ENCODE measurements at places on chromosomes 6 and 20.

DNA sequence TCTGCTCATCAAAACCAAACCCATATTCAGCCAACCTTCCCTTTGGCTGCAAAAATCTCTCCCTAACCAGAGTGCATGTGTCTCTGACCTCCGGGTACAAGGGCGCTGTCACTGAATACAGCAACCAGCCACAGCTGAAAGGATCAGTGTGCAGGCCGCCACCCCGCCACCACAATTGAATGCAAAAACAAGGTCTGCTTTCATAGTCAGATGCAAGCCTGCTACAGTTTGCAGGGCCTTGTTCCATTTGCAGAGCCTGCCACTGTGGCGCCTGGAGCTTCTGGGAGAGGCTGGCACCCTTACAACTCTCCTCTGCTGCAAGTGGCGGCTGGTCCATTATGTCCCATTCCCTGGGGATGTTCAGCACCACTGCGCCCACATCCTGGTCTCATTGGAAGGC, 23.5 kb downstream of the MDGA1 start:
- DNase-seq = no peak

DNA sequence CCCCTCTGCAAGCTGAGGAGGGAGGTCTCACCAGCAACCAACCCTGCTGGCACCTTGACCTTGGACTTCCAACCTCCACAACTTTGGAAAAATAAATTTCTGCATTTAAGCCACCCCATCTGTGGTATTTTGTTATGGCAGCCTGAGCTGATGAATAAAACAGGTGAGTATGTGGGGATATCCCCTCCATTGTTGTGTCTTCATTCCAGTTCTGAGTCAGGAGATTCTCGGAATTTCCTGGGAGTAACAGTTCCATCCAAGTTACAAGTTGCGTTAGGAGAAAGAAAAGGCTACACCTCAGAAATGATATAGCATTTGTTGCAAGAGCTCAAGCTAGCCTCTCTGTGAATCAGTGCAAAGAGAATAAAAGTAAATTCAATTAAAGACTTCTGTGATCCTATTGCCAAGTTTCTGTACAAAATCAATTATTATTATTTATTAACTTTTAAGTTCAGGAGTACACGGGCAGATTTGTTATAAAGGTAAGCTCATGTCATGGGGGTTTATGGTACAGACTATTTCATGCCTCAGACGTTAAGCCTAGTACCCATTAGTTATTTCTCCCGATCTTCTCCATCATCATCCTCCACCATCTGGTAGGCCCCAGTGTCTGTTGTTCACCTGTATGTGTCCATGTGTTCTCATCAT, 153.0 kb downstream of the NKAIN2 start:
- no peak for DNase-seq

DNA sequence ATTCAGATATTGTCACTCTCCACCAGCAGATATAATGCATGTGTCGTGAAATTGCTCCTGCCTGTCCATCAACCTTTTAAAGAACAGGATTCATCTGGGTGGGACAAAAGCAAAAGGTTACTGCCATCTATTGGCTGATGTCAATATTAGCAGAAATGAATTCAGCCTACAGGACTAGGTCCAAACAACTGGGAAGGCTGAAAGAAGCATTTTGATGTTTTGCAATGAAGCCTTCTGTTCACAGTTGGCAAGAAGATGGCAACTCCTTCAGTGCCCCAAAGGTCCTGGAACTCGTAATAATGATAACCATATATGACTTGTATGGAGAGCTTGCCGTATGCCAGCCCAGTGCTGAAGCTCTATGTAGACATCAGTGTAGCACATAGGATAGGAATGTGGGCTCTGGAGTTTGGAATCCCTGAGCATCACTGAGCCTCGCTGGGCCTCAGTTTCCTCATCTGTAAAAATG, 7.5 kb downstream of the BCAS1 start:
- DNase-seq = no peak

- DNase-seq = no peak
Observed at GRCh38 chr6:150018846-150019580, 6.3 kb downstream of the RAET1L start.

DNA sequence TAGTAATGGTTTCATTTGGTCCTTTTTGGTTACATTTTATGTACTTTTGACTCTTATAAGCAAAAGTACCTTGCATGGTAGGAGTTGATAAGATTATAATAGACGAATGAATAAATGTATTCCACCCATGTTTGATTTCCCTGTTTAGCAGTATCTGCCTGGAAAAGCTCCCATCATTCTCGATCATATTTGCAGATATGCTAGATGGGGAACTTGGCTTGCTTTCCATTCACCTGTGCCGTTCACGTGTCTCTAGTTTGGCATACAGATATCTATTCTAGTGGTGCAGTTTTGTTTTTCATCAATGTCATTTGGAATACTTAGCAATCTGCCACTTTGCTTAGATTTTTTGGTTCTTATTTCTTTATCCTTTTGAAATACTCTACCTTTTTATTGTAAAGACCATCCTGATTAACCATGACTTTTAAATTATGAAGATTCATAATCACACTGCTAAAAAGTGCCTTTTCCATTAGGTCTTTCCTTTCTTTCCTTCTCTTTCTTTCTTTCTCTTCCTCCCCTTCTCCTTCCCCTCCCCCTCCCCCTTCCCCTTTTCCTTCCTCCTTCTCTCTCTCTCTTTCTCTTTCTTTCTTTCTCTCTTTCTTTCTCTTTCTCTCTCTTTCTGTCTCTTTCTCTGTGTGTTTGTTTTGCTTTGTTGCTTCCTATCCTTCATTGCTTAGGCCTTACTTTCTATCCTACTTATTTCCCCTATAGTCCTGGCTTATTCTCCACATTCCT, 40.4 kb downstream of the ANKS1A start:
- DNase-seq = no peak

DNA sequence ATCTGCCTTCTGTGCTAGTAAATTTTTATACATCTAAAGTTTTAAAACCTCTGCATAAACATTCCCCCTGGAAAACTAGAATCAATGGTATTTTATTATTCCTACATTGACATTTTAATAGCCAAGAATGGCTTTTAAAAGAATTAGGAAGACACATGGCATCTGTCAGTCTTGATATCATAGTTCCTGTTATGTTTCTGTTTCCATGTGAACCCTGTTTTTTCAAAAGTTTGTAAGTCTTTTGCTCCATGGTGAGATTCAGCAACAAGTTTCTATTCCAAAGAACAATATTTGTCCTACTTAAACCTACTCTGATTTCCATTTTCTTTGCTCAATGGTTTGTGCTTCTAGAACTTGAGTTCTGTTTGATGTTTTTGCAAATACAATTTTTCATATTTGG, 95.2 kb downstream of the PLEKHG1 start:
- no peak for DNase-seq

DNA sequence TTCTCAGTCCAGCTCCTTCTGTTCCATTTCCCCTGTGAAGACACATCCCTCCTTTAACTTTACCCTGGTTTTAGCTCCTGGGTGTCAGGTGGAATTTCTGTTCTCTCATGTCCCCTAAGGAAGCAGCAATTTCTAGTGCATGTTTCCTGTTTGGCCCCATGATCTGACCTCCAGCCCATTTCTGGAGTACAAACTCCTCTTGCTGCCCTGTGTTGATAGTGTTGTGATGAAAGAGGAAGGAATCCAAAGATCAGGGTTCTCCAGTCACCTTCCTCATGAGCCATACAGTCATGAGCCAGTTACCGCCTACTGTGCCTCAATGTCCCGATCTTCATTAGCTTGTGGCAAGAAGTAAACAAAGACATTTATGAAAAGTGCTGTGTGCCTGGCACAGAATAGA, 97.4 kb downstream of the PHACTR1 start:
- no peak for DNase-seq

DNA sequence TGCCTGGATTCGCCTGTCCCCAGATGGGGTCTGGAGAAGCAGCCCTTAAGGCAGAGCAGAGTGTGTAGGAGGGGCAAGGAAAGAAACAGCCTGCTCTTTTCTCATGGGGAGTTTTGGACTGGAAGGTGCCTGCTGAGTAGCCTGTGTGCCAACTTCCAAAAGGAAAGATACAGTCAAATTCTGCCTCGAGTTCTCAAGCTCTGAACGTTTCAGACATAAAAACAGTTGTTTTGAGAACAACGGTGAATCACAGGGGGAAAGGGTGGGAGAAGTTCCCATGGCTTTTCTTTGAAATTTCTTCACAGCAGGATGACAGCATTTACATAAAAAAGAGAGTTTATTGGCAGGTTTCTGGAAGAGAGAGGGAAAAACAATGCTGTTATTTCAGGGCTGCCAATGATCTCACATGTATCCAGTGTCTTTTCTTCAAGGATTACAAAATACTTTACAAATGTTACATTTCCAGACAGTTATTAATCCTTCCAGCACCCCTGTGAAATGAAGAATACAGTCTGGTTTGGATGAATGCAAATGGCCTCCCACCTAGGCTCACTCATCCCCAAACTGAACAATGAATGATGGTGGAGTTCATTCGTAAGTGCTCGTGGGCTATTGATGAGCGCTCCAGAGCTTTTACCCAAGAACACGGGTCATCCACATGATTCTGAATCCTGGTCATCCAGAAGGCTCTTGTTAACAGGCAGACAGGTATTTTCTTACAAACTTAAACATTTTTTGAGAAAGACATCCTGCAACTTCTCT, 33.8 kb upstream of the ECI2 start:
- DNase-seq = no peak

DNA sequence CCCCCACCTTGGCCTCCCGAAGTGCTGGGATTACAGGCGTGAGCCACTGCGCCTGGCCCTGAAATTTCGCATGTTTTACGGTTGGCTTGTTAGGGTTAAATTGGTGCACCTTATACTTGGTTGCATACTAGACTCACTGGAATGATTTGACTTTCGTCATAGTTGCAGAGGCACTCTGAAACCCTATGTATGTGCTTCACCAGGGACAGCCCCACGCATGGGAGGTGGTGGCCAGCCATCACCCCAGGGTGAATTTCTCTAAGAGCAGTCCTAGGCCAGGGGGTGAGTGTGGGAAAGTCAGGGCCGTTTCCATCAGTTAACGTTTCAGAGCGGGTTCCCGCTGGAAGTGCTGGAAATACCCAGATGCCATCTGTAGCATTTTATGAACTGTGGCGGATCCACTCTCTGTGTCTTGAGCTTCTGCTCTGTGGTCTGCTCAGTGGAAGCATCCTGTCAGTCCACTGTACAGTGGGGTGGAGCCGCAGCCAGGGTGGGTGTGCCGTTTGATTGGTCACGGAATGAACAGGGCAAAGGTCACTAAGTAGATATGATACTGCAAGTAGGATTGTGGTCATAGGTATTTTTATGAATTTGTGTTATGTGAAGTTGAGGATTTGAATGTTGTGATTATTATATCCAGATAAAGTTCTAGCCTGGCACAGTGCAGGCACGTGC, 13.2 kb downstream of the DNAJC5 start:
- no peak for DNase-seq

DNA sequence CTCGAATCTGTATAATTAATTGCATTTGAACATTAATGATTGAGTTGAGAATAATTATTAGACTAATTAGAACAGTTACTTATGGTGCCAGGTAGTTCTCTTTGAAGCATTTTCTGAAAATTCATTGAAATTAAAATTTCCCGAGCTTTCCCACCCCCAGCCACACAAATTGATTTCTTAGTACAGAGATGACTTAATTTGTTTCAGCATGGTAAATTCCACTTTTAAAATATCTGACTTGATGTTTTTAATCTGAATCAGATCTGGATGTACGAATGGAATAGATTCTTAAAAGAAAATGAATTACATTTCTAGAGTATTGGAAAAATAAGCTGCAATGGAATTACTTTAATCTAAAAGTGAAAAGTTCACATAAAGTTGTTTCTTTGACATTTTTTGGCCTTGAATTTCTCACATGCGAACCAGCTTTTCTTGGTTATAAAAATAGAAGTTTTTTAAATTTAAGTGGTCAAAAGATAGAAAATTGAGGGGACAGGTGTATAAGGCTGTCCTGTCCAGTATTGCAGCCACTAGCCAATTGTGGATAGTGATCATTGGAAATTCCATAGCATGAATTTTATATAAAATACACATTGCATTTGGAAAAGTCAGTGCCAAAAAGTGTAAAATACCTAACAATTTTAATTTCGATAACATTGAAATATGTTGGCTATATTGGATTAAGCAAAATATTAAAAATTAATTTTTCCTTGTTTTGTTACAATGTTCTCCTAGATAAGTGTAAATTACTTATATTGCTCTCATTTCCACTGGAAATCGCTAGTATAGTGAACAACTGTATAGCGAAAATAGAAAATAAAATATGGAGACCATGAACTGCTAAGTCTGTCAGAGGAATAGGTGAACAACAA, 102.9 kb downstream of the OR2B2 start:
- no peak for DNase-seq

- no peak for DNase-seq
Observed at GRCh38 chr20:36847009-36847709, 28.8 kb upstream of the TLDC2 start.

DNA sequence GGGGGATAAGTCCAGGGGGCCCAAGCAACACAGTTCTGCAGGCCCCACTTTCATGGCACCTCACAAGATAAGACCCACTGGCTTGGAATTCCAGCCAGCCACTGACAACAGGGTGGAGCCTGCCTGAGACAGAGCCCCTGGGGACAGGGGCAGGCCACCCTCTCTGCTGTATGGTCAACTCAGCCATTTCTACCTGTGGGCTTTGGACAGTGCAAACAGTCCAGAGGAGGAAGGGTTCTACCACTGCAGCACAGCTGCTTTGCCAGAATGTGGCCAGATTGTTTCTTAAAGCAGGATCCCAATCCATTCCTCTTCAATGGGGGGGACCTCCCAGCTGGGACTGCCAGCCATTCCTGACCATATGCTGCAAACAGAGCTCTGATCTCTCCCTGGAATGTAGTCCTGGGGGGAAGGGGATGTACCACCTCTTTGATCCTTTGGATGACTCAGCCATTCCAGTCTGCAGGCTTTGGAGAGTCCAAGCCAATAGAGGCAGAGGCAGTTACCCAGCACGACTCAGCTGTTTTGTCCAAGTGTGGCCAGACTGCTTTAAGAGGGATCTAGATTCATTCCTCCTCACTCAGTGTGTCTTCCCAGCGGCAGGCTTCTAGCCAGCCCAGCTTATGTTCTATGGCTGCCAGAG, 842.2 kb downstream of the EPHA7 start:
- DNase-seq = no peak

DNA sequence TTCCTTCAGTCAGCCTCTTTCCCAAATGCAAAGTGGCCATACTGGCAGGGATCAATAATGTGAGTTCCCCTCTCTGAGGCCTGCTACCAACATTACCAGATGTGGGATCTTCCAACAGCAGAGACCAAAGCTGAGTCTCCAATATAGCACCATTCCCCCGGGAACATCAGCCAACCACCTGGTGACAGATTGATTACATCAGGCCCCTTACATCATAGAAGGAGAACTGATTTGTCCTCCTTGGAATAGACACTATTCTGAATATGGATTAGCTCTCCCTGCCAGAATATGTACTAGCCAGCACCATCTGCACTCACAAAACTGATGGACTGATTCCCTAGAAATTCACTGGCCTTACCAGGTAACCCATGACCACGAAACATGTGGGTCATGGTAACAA, 61.9 kb upstream of the CARMIL1 start:
- DNase-seq = no peak

Data from activated T-cell treated with anti-CD3 and anti-CD28 coated beads for 24 hours (primary cell).